ENCODE measurements at places on chromosomes 5 and 9. TPM values are rescaled to one million over a fixed set of nuclear protein-coding genes. Genes with fewer than 3 reads are reported as not detected.

The SV2C gene
- total RNA-seq, result not detected

The PCDHA12 gene
- total RNA-seq, result not detected

The AQP7 gene
- total RNA-seq, result not detected

The BOD1 gene
- total RNA-seq, result 23.0 TPM

The FCN1 gene
- total RNA-seq, result 1.6 TPM

The PKD2L2 gene
- not detected for total RNA-seq

The RAB14 gene
- total RNA-seq, result 81.7 TPM

The PTGER4 gene
- total RNA-seq, result 53.9 TPM

The GOLPH3 gene
- 110 TPM for total RNA-seq

The INSL4 gene
- not detected for total RNA-seq

The RASGEF1C gene
- total RNA-seq, result not detected

The PCDH12 gene
- total RNA-seq, result 0.88 TPM

The CXCL14 gene
- total RNA-seq, result not detected

The SLC6A19 gene
- not detected for total RNA-seq

The NEURL1B gene
- 0.04 TPM for total RNA-seq

The FAM151B gene
- 0.18 TPM for total RNA-seq

The CNTNAP3B gene
- not detected for total RNA-seq

The JAK2 gene
- total RNA-seq, result 24.9 TPM

The PCDHA7 gene
- total RNA-seq, result not detected

The EQTN gene
- total RNA-seq, result not detected

The NR4A3 gene
- total RNA-seq, result 37.5 TPM

The SLC34A1 gene
- not detected for total RNA-seq

The C8G gene
- total RNA-seq, result 0.96 TPM

The UBE2QL1 gene
- not detected for total RNA-seq

The AGXT2 gene
- not detected for total RNA-seq

The STXBP1 gene
- 15.2 TPM for total RNA-seq

The KIF3A gene
- total RNA-seq, result 21.1 TPM

The ADAMTS16 gene
- total RNA-seq, result not detected

The LHX3 gene
- not detected for total RNA-seq

The UQCRQ gene
- 595 TPM for total RNA-seq

The ORM1 gene
- not detected for total RNA-seq

The STX17 gene
- total RNA-seq, result 27.9 TPM

The IFNA2 gene
- not detected for total RNA-seq

All from CD8-positive, alpha-beta memory T cell (primary cell).